Suppressor macrophage (primary cell): ENCODE measurements at places on chromosomes 6 and 20.

DNA sequence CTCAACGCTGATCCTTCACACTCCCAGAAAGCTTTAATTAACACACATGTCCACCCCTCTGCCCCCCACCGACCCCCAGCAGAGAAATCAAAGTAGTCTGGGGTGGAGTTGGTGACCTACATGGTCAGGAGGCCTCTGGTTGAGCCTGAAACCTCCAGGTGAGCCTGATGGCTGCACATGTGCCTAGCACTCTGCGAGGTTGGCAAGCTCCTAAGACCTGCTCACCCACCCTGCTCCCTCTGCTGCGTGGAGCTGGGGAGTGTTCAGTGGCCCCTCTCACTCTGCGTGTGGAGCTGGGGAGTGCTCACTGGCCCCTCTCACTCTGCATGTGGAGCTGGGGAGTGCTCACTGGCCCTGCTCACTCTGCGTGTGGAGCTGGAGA lies 7.9 kb upstream of the YTHDF1 start:
- no peak for DNase-seq

- no peak for DNase-seq
Measured at GRCh38 chr6:158086054-158086503, 82.0 kb downstream of the SERAC1 start.

DNA sequence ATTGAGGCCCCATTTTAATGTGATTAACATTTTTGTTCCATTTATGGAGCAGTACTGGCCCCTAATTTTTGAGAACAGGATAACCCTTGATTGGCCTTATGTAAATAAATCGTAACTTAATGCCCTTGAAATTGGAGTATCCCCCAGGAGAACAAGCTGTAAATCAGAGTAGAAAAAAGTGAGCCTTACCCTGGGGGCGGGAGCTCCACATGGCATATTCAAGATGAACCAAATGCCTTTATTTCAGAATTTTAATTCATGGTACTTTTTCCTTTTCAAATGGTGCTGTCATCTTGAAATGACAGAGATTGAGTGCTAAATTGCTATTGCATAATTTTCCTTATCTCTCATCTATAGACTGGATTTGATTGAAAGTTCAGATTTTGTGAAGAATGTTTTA lies 809.5 kb upstream of the FLRT3 start:
- DNase-seq: no peak

DNA sequence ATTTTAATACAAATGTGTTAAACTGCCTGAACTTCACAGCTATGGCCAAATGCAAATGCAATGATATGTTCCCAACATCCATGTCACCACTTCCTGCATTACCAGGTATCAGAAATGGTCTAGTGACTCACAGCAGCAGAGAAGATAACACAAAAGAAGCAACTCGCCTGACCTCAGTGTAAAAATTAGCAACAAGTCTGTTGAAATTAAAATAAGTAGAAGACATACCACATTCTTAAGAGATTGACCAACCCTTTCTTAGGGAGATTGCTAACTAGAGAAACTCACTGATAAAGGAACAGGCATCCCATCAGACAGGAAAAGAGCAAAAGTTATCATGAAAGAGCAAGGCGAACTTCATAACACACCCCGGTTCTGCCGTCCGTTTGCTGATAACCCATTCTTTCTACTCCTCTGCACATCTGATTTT lies 45.1 kb downstream of the RNASET2 start:
- DNase-seq: peak; percentile 20

GRCh38 chr6:2743280-2744208 lies 7.2 kb downstream of the MYLK4 start:
- no peak for DNase-seq
